Type B pancreatic cell (in vitro differentiated cells): ENCODE measurements at places on chromosomes 2 and 18. TPM values are rescaled to one million over a fixed set of nuclear protein-coding genes. Genes with fewer than 3 reads are reported as not detected.

The ACTG2 gene
- total RNA-seq, result 4.2 and 13.7 TPM in 2 replicates

The TNFRSF11A gene
- total RNA-seq, result 3.5 and 8.9 TPM in 2 replicates

The HYCC2 gene
- 17.9 and 19.6 TPM in 2 replicates for total RNA-seq

The SAG gene
- total RNA-seq, result 0.43 TPM in 1 of 2 replicates, not detected in the other

The ZNF24 gene
- total RNA-seq, result 52.6 and 64.1 TPM in 2 replicates

The NAT8 gene
- total RNA-seq, result 0.40 TPM in 1 of 2 replicates, not detected in the other

The GRB14 gene
- 8.8 and 11.6 TPM in 2 replicates for total RNA-seq

The SCN2A gene
- 0.92 and 1.1 TPM in 2 replicates for total RNA-seq

The AMER3 gene
- total RNA-seq, result 3.9 and 10.9 TPM in 2 replicates
